Activated CD4-positive, alpha-beta T cell treated with anti-CD3 and anti-CD28 coated beads, Interleukin-2, amount 10 ng/mL, durations not matched to agents 24 days and 14 days (primary cell): ENCODE measurements at places on chromosomes 12 and 14. TPM values are rescaled to one million over a fixed set of nuclear protein-coding genes. Genes with fewer than 3 reads are reported as not detected.

DNA sequence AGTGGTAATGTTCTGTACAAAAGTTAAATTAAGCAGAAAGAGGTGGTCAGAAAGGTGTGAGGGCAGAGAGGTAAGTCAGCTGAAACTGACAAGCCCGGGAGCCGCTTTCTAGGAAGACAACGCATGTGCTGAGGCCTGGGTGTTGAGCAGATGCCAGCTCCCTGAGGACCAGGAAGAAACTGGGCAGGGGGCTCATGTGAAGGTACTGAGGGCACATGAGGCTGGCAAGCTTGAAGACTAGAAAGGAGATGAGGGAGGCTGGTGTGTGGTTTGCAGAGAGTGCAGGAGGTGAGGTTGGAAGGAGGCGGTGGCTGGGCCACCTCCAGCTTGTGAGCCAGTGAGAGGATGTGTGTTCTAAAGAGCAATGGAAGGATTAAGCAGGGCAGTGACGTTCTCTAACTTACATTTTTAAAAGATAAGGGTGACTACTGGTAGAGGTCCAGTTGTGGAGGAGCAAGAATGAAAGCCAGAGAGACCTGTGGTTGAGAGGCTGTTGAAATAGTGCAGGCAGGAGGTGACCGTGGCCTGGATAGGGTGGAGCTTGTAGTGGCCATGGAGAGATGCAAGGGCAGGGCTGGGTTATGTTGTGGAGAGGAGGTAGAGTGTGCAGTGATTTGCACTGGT, 29.1 kb downstream of the ZNF664 start:
- H3K4me1 ChIP-seq: peaks cover 16% of the 10 kb centered on the region
- no peak for DNase-seq
- peaks cover 15% of the 10 kb centered on the region for H3K36me3 ChIP-seq
- no peak overlapping the region for H3K4me3 ChIP-seq

CLEC9A gene
- not detected in 2 replicates for total RNA-seq

- DNase-seq: no peak
- H3K4me1 ChIP-seq: no peaks in the 10 kb centered on the region
- H3K4me3 ChIP-seq: no peak overlapping the region
- H3K27me3 ChIP-seq: no peaks in the 10 kb centered on the region
- H3K36me3 ChIP-seq: no peaks in the 10 kb centered on the region
- H3K27ac ChIP-seq: no peak overlapping the region
Measured at GRCh38 chr14:99540196-99541032, 59.2 kb downstream of the CCNK start.

ANO4 gene
- not detected in 2 replicates for total RNA-seq

RNF212B gene
- total RNA-seq: not detected in 2 replicates

RASSF9 gene
- total RNA-seq: not detected in 2 replicates
